Dermis blood vessel endothelial cell (primary cell): ENCODE measurements at places on chromosomes 11 and 22.

GRCh38 chr11:71194710-71195109 lies 57.7 kb downstream of the SHANK2 start:
- DNase-seq, result no peak

DNA sequence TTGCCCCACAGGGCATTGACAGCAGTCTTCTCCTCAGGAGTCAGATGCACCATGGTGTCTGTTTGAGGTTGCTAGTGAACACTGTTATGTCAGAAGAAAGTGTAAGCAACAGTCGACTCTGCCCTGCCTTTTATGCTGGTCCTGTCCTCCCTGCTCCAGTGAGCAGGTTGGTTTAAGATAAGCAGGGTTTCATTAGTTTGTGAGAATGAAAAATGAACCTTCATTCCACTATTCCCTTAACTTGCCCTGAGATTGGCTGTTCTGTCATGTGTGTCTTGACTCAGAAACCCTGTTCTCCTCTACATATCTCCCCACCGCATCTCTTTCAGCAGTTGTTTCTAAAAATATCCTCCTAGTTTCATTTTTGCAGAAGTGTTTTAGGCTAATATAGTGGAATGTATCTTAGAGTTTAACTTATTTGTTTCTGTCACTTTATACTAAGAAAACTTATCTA lies at the start of gene HBD:
Gene HBD (minus strand): TSS at position 103 of the 454 bp plus-strand sequence. CDS start 50 bp downstream, at position 53.
- no peak for DNase-seq

DNA sequence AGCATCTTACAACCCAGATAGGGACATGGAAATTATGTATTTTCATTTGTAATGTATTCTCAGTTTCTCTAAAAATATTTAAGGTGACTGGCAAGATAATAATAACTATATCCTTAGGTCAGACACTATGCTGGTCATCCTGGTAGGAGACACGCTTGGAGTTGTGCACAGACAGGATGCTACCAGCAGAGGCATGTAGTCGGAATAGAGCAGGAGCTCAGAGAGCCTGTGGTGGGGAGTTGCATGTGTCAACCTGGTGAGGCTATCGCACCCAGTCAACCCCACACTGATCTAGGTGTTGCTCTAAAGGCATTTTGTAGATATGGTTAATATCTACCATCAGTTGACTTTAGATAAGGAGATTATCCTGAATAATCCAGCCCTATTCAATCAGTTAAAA lies 318.5 kb downstream of the MIAT start:
- DNase-seq, result no peak

GRCh38 chr11:23406131-23406819 lies 546.0 kb upstream of the CCDC179 start:
- DNase-seq, result no peak

DNA sequence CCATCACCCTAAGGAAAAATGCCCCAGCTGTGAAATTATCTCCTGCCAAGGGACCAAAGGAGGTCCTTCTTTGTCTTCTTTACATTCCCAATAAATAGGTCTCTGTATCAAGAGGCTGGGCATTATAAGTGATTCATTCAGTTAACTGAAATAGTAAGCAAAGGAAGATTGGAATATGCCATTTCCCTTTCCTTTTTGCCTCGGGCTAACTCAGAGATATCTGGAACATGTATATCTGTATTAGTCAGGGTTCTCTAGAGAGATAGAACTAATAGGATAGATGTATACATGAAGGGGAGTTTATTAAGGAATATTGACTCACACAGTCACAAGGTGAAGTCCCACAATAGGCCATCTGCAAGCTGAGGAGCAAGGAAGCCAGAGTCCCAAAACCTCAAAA lies 15.3 kb upstream of the CWF19L2 start:
- DNase-seq, result no peak

GRCh38 chr11:33712436-33712835 lies 11.8 kb upstream of the C11orf91 start:
- no peak for DNase-seq

GRCh38 chr22:49330421-49331222 lies 497.1 kb downstream of the BRD1 start:
- DNase-seq, result no peak

GRCh38 chr22:37407856-37408255 lies 19.4 kb downstream of the ELFN2 start:
- DNase-seq, result no peak

DNA sequence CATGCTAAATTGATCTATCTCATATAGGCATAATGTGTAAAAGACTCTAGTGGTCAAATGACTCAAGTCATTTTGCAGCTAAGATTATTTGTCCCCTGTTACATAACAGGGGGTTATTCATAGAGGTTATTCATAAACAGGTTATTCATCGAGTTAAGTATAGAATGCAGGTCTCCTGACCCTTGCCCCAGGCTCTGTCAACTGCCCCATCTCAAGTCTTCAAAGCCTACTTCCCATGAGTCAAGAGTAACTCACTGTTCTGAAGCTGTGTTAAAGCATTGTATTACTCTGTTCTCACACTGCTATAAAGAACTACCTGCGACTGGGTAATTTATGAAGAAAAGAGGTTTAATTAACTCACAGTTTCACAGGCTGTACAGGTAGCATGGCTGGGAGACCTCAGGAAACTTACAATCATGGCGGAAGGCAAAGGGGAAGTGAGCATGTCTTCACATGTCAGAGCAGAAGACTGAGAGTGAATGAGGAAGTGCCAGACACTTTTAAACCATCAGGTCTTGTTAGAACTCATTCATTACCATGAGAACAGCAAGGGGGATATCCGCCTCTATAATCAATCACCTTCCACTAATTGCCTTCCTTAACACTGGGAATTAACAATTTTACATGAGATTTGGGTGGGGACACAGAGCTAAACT lies 226.2 kb upstream of the BLID start:
- DNase-seq, result no peak

DNA sequence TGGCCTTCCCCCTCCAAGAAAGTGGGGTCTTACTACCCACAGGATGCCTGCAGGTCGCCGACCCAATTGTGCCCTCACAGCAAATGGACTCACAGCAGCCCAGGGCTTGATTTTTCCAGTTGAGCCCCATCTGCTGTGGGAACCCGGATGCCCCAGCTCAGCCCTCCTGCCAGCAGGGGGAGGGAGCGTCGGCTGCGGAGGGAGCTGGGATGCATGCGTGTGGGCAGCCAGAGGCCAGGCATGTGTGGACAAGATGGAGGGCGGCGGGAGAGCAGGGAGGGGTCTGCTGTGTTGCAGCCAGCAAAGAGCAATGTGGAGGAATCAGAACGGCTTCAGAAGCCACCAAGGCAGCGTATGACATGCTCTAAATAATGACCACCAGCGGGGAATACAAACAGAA lies 41.0 kb upstream of the EIF3D start:
- peak; percentile 48 for DNase-seq

DNA sequence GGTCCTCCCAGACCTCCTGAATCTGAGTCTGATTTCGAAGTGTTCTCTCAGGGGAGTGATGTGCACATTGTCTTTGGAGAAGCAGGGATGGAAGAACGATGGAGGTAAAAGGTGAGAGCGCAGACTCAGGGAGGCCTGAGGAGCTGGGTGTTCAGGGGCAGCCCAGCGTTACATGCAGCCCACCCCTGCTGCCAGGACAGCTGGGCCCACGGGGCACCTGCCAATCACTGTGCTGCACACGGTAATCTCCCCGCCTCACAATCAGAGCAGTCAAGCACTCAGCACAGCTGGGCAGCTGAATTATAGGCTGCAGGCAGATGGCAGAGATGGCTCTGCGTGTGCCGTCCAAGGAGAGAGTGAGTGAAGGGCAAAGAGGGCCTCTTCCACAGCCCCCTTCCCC lies 17.9 kb upstream of the HTR3A start:
- no peak for DNase-seq

DNA sequence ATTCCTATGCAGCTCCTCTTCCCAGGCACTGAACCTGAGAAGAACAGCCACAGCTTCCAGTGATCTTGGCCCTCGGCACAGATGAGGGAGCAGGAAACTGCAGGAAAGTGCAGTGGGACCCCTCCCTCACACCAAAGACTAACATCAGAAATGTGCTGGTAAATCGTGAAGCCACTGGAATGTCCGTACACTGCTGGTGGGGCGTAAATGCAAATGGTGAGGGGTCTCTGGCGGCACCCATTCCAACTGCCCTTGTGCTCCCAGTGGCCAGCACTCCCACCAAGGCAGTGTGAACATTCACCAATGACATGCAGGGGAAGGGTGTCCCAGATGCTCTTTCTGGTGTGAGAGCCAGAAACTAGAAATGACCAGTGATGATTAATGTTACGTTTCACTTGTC lies 574.0 kb downstream of the BRD1 start:
- DNase-seq, result no peak

DNA sequence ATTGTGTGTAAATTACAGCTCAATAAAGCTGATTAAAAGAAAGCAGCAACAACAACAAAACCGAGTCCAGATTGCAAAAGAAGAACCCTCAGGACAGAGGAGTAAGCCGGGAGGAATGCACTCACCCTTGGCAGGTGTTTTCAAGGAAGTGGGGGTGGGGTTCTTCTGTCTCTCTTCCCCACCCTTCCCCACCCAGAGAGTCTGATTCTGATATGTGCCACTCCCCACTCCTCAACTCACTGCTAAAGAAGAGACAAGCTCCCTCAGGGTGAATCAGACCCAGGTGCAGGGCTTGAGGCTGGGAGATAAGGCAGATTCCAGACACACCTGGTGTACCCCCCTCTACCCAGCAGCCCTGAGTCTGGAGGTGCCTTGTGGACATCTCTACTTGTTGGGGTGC lies 38.4 kb upstream of the PHF21A start:
- no peak for DNase-seq

DNA sequence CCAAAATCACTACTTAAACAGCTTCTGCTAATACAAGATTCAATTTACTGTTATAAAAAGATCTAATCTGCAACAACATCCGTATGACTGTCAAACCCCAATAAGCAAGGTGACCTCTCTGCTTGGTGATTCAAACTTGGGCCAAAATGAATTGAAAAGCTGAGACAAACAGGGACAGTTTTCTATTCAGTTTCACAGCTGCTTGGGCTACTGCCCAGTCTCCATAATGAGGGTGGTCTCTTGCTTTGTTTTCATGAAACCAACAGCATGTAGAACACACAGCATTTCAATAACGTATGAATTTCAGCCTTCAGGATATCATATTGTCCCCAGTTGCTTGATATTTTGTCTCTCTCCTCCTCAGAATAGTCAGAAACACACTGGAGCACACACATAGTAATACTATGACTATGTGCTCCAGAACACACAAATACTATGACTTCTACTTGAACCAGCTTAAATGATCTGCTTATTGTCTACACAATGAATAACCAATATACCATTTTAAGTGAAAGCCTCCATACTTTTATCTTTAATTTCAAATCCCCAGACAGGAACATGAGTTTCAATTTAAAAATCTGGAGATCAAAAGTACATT lies 285.0 kb downstream of the TTC28 start:
- no peak for DNase-seq
